Right ventricle myocardium superior (tissue), 1 donor: ENCODE measurements at places on chromosomes 1 and 21.

- no peak for DNase-seq
Measured at GRCh38 chr1:227255086-227255732, 63.1 kb downstream of the CDC42BPA start.

GRCh38 chr1:33176362-33176850 lies 5.4 kb downstream of the TRIM62 start:
- no peak for DNase-seq

- no peak for DNase-seq
Measured at GRCh38 chr1:37096523-37096922, 62.2 kb upstream of the GRIK3 start.

GRCh38 chr1:216430744-216431143 lies 7.5 kb upstream of the USH2A start:
- DNase-seq = no peak

- DNase-seq = no peak
Measured at GRCh38 chr1:168693197-168693871, 35.7 kb downstream of the DPT start.

DNA sequence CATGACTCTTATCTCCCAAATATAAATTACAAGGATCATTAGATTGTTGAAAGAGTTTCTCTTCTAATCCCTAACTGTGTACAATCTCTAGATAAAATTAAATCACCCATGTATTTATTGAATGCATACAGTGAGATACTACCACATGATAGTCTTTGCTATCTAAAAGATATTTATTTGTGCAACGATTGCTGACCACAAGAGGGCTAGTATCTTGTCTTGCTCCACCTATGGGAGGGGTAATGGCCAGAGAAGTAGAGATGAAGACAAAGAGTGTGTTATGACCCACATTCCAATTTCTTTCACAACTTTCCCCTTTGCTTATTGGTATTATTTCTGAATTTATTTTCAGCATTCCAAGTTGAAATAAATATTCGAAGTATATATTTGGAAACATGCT lies 13.7 kb downstream of the PYHIN1 start:
- DNase-seq = no peak

- no peak for DNase-seq
Measured at GRCh38 chr1:161128591-161129420, 3.7 kb downstream of the DEDD start.

GRCh38 chr1:145545055-145545454 lies 62.7 kb upstream of the GPR89A start:
- no peak for DNase-seq

- DNase-seq = no peak
Measured at GRCh38 chr1:8629241-8630091, 188.0 kb downstream of the RERE start.

GRCh38 chr1:223068900-223069665 lies 74.0 kb downstream of the TLR5 start:
- DNase-seq = no peak

DNA sequence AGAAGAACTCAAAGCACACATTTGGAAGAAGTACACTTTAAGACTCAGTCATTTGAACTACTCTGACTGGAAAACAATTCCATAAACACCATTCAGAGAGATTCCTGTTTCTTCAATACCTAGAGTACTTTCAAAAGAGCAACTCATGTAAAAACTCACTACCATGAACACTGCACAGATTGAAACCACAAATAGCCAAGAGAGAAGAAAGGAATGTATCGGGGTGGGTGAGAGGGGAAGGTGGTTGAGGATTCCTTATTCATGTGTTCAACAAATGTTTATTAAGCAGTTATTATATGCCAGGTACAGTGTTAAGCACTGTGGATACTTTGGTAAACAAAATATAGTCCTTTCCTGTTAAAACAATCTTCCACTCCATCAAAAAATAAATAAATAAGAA lies 64.7 kb downstream of the NRIP1 start:
- DNase-seq = no peak

GRCh38 chr1:213984387-213985208 lies 3.2 kb upstream of the PROX1 start:
- no peak for DNase-seq

DNA sequence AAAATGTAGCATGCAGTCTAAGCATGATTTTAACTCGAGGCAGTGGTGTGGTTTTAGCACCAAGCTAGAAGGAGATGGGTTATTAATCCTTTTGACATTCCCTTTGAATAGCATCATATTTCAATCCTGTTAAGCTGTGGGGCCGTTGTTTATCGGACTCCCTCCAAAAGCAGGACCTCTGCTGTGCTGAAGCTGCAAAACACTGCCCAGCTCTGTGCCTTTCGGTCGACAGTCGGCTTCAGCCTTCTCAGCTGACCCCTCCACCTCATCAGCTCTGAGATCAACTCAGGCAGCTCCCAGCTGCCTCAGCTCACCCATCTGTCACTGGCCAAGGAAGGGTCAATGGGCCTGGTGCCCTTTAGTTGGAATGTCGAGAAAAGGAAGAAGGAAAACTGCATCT lies 95.5 kb downstream of the KAZN start:
- no peak for DNase-seq

DNA sequence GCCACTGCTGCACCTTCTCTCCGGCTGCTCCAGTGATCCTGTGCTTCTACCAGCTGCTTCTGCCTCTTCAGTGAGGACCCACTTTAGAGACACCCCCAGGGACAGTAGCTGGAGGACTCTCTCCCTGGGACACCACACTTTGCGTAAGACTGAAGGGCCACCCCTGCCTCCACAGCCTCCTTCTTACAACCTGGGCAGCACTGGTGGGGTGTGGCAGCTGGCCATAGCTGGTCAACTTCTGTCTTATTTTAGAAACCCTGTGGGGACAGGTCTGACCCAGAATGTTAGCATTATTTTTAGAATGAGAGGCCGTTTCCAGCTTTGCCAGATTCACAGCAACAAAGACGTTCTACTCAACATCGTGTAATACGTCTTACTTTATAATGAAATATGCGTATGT lies 1.1 kb upstream of the KRTAP10-9 start:
- DNase-seq = no peak

DNA sequence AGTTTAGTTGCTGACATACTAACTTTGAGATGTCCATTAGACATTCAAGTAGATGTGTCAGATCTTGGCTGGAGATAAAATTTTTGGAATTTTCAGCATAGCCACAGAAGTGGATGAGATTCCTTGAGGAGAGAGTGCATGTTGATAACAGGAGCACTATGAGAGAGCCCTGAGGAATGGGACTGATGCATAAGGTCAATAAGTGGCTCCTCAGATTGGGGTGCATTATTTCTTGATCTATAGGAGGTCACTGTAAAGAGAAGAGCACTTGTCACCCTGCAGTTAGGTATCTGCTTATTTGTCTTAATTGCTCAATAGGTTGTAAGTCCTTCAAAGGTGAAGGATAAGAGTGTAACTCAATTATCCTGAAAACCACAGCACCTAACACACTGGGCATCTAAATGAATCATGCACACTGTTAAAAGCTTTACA lies 52.0 kb upstream of the TACSTD2 start:
- no peak for DNase-seq

GRCh38 chr1:44336668-44337067 lies 18.4 kb downstream of the ERI3 start:
- DNase-seq = no peak

- no peak for DNase-seq
Measured at GRCh38 chr21:38260426-38260825, 3.6 kb downstream of the KCNJ15 start.

- DNase-seq = peak; percentile 54
Measured at GRCh38 chr21:44949161-44949778, 9.4 kb downstream of the SLX9 start.

DNA sequence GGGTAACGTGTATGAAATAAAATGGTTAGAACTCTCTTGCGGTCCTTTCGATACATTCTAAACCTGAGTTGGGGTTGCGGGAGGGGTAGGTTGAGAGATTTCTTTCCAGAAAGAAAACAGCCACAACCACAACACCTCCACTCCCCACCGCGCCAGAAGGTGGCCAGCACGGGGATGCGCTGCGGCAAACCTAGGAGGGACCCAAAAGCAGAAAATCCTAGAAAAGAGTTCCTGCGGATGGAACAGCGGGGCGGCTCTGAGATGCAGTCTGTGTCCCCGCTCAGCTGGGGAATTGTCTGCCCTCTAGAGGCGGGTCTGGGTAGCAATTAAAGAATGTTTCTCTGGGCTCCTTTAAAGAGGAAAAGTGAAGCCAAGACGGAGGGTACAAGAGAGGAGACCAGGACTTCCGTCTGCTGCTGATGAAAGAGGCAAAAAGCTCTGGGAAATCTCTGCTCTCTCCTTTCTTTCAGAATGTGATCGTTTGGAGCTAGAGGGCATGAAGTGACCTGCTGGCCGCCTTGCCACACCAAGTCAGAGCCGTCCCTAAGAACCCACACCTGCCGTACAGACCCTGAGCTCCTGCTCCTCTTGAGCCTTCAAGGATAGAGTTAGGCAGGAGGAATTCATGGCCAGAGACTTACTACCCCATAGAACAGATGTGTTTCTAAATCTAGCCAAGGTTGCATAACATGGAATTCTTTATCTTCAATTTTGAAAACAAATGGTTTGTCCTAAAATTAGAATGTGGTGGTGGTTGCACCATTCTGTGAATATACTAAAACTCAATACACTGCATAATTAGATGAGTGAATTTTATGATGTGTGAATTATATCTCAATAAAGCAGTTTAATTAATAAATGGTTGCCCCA lies 46.5 kb upstream of the COA6 start:
- no peak for DNase-seq

DNA sequence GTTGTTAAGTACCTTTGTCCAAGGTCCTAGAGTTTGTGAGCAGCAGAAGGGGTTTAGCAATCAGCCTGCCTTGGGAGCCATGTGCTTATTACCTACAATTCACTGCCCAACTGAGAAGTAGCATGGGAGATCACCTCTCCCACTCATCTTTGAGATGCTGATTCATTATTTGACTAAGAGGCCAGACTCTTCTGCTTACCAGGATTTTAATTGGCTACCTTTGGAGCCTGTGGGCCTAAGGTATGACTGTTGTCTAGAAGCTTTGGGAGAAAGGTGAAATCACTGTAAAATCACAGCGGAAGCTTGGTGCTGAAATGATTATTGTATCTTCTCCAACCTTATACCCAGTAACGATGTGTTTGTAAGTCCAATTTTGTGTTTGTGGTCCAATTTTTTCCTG lies 213.4 kb downstream of the ST6GALNAC3 start:
- no peak for DNase-seq

- DNase-seq = no peak
Measured at GRCh38 chr1:94202241-94202640, 35.1 kb downstream of the ARHGAP29 start.

DNA sequence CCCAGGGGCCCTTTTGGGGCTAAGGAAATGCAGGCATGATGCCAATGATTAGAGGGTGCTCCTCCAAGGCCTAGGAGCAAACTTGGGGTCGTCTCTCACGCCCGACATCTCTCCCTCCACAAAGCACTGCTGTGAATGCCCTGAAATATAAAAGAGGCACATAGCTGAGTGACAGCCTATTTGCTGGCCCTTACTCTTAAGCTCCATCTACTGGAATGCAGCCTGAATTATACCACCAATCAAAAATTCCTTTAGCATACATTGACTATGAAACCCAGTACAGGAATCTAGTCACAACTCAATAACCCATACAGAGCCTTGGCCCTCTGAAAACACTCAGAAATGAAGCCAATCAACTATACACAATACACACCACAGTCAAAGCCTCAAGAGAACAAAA lies 105.5 kb downstream of the LRIG2 start:
- no peak for DNase-seq

DNA sequence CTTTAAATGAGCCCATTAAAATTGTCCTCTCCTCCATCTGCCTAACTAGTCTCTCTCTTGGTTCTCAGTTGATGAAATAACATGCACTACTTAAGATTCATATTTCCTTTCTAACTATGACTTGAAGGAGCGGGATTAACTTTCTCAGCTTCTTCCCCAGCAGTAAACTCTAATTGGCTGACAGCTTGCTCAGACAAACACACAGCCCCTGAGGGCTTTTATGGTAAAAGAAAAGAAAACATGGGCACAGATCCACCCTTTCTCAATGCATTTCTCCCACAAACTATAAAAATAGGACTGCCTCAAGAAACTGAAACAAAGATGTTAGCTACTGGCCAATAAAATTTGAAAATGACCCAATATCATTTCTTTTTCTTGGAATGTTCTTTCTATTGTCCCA lies 703.1 kb downstream of the ADGRL2 start:
- no peak for DNase-seq

GRCh38 chr1:59013276-59013927 lies 229.6 kb upstream of the JUN start:
- peak; percentile 54 for DNase-seq

DNA sequence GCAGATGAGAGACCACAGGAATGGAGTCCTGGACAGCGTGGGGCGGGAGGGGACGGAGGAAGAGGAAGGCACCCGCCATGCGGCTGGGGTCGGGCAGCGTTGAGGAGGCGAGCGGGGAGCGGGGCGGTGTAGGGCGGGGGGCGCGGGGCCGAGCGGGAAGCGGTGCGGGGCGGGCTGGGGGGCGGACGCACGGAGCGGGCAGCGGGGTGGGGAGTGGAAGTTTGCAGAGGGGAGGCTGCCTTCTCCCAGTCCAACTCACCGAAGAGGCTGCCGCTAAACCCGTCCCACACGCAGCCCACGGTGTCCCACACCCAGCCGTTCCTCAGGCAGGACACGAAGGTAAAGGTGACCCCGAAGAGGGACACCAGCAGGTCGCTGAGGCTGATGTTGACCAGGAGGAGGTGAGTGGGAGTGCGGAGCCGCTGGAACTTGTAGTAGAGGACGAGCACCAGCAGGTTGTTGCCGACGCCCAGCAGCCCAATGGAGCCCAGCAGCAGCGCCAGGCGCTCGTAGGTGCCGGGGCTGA lies 483 bp downstream of the CHML start:
- peak; percentile 50 for DNase-seq

DNA sequence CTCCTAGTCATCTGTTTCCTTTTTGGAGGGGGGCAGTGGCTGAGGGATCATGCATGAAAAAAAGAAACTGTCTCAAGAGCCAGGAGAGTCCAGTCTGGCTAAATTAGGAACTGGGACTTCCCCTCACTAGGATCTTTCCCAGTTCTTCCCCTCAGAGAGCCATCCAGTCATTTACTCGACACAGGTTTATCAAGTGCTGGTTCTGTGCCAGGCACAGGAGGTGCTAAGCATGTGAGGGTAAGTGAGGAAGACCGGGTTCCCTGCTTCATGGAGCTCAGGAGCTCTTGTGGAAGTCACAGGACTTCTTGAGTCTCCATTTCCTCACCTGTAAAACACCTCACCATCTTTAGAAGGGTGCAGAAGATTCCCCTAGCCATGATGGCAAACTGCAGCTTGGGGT lies 8.6 kb upstream of the NUAK2 start:
- no peak for DNase-seq

GRCh38 chr1:104132382-104132973 lies 382.8 kb downstream of the AMY1C start:
- no peak for DNase-seq

- DNase-seq = no peak
Measured at GRCh38 chr1:178048426-178048825, 45.5 kb upstream of the RASAL2 start.

GRCh38 chr1:171860696-171861095 lies 19.4 kb downstream of the DNM3 start:
- no peak for DNase-seq
